Stimulated activated CD4-positive, alpha-beta T cell treated with anti-CD3 and anti-CD28 coated beads, Interleukin-1b, Interleukin-23, amount 100 ng/mL, for 1 hour (primary cell): ENCODE measurements at places on chromosomes 3 and 15.
A peak's percentile ranks its signal among the peaks of the same experiment; 100 is the strongest.

DNA sequence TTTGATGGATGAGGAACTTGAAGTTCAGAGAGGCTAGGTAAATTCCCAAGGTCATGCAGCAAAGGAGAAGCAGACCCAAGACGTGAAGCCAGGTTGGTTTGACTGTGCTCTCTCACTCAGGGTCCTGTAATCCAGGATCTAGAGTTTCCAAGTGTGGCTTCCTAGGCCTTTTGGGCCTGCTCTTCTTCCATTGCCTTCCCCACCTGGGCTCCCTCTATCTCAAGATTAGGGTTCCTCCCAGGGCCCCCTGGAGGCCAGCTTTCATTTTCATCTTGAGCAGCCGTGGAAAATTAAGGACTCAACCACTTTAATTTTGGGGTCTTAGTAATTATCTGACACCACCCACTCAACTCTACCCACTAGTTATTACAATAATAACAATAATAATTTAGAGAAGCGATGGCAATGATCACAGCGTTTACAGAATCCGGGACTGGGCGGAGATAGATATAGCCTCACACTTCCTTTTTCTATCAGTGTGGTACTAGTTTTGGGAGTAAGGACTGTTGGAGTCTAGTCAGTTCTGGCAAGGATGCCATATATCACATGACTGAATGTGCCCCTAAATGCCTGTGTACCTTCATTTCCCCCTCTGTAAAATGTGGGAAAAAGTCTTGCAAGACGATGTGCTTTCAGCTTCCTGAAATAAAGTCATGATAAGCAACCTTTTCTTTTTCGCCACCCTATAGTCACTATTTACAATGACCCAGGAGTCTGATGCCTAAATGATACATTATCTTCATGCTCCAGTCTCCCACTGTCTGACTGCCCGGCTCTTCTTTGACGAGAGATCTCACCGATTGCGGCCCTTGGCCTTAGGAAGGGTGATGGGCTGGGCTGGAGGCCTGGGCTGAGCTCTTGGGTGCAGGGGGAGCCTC, 30.2 kb upstream of the MAGEF1 start:
- DNase-seq = no peak

DNA sequence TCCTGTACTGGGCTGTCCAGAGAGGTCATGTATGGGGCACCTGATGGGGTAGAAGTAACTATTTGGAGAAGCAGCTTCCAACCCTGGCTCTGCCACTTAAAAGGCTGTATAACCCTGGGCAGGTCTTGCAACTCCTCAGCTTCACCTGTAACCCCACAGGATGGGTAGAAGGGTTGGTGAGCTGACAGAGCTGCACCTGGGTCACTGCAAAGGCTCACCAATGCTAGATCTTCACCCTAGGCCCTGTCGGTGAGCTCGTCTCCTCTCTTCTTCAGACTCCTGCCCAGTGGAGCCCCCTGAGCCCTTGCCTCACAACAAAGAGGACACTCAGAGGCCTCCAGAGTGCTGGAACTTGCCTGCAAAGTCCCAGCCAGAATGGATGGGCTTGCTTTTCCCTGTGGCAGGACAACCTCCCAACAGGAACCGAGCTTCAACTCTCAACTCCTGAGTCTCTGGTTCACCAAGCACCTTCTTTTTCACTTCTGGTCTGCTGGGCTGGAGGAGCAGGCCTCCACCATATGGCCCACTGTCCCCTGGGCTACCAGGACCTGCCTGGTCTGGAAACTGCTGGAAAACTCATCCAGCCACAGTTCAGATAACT, 45.9 kb downstream of the XXYLT1 start:
- no peak for DNase-seq

DNA sequence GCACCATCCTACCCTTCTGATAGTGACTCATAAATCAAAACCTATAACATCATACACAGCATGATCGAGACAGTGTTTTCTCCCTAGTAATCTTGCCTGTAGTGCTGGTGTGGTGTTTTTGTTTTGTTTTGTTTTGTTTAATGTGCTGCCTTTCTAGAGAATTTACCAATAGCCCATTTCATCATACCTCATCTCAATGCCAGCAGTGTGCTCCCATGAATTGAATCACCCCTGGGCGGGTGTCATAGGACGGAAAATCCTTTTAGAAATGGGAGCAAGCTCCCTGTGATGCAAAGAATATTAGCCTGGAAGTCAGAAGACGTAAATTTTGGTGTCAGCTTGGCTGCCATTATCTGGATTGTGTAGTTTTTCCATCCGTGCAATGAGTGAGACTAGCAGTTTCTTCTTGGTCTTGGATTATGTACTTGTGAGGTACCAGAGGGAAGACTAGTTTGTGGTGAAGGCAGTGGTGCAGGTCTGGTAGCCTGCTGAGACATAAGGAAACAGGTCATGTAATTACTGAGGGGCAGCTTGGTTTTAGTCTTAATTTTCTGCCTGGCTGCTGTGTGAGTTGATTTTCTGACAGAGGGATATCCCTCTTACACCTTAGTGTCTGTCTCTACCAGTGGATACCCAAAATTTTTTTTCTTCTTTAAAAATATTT, 29.9 kb downstream of the IGSF10 start:
- DNase-seq = no peak

DNA sequence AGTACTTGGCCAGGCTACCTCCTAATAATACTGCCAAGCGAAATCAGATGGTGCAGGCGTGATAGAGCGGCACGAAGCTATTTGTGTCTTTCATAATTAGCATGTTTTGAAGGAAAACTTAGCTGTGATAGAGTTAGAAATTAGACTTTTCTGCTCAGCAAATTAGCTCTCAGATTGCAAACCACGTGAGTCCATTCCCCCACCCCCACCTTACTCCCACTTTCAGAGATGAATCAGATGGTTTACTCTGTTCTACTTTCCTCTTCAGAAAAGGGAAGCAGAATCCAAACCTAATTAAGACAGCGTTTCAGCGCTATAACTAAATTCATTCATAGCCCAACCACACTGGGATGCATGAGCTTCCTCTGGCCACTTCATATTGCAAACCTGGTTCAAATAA, 214.6 kb downstream of the SLCO3A1 start:
- no peak for DNase-seq

DNA sequence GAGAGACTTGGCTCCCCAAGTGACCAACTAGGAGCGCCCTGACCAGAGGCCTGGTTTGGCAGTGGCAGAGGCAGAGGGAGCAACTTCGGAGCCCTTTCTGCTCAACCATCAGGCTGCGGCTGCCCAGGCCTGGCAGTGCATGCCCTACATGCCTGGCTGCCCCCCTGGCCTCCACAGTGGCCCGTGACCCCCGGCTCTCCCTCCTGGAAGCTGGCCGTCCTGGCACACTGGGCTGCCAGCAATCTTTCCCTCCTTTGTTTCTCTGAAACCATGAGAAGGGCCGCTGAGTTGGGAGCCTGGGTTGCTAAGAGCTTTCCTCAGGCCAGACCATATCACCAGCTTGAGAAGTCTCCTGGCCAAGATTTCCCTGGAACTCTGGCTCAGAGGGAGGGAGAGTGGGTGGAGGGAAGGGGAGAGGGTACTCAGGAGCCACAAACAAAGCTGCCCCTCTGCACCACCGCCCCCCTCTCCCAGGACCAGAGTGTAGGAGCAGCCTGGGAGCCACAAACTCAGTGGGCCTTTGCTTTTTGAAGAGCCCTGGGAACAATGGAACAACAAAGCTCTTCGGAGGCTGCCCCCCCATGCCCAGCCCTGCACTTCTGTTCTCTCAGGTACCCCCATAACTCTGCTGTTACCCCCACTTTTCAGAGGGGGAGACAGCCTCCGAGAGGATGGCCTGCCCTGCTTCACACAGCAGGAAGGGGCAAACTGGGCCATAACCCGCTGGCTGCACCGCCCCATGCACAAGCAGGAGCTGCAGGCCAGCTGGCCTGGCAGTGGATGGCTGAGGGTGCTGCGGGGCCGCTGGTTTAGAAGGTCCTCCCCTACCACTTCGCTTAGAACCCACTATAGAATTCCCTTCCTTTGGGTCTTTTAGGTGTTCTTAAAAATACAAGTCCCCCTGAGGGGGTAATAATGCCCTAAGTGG, 11.3 kb downstream of the CORO2B start:
- DNase-seq = no peak

DNA sequence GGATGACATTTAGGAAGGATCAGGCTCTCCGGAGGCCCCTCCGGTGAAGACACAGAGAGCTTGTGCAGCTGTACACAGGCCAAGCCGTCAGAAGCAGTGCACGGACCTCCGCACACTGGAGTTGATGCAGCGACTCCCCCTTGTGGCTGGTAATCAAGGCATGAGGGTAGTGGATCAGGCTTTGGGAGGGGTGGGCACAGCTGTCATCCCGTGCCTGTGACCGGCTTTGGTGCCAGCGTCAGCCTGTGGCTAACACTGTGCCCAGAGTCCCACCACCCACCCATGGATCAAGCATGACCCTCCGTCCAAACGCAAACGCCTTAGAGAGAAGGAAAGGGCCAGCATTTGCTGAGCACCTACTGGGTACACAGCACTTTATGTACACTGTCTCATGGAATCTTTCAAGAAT, 8.2 kb upstream of the GRIP2 start:
- peak; percentile 7 for DNase-seq

DNA sequence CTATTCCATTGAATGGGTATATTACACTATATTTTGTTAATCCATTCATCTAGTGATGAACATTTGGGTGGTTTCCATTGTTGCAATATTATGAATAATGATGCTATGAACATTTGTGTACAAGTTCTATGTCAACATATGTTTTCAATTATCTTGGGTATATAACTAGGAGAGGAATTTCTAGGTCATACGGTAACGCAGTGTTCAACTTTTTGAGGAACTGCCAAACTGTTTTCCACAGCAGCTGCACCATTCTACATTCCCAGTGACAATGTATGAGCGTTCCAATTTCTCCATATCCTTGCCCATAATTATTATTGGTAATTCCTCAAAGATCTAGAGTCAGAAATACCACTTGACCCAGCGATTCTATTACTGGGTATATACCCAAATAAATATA, 24.1 kb upstream of the RORA start:
- no peak for DNase-seq

GRCh38 chr15:29045717-29046116, 159.9 kb downstream of the APBA2 start:
- no peak for DNase-seq

DNA sequence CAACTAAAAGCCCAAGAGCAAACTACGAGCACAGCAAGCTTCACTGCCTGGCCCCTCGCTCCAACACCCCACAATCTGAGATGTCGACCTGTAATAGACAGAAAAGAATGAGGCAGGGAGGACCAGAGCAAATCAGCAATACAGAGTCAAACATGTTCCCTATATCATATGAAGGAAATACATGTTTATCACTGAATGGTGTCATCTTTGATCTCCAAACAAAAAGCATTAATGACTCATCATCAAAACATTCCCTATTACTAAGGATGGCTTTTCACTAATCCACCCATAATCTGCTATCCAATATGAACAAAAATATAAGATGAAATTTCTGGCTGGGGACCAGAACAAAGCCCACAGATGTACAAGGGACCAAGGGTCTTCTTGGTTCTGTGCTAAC, 34.7 kb downstream of the MYO5A start:
- no peak for DNase-seq

DNA sequence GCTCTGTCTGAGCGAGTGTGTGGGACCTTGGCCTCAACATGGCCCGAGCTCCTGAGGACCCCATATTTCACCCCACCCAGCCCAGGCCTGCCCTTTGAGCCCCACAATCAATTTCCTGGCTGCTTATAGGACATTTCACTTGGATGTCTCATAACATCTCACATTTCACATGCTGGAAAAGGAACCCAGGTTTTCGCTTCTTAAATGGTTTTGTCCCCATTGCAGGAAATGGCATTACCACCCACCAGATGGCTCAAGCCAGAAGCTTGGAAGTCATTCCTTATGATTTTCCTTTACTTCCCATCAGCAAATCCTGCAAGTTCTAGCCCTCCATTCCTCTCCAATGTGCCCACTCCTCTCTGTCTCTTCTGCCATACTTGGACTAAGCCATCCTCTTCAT, 14.9 kb downstream of the ITGA11 start:
- DNase-seq = no peak

DNA sequence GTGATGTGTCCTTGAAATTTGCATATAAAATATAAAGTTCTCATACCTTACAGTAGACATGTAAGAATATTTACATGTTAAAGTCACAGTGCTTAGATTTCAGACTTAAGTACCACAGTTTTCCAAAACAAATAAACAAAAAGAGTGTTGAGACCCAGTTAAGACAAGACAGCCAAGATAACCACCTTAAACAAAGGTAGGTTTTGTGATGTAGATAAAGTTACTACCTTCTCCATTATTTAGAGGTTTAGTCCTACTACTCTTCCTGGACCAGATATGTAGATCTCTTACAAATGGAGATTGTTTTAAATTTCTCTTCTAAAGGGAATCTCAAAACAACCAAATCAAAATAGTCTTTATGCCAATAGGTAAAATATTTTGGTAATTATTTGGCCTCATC, 15.7 kb downstream of the OR5H15 start:
- DNase-seq = no peak

GRCh38 chr3:48945891-48946549, 27.4 kb downstream of the ARIH2 start:
- DNase-seq = no peak

DNA sequence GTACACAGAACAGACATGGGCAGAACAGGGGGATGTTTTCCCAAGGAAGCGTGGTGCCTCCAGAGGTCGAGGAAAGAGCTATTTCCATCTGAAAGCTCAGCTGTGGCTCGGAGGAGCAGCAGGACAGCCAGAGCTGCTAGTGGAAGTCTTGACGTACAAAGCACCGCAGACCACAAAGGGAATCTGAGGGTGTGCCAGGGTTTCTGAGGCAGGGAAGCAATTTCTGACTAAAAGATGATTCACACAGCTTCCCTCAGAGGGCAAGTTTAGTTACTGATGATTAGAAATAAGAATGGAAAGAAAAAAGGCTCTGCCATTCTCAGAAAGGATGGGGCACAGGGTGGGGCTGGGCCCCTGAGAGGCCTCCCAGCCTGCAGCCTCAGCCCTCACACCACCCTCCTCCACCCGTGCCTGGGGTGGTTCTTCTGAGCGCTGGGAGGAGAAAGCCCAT, 45.8 kb upstream of the SEC13 start:
- no peak for DNase-seq

DNA sequence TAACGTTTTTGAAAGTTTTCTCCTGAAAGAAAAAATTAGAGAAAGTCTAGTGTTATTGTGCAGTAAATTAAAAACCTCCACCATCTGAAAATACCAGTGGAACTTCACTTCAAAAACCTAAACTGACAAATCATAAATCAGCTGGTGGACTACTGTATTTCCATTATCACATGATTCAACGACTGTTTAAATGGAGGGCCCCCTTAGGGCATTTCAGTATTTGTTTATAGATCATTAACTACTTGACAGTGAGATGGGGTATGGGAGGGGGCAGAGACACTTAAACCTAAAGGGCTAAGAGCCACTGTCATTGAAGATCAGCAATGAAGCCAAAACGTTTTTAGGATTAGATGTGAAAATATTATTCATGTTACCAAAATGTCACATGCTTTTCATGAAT, 8.8 kb upstream of the C15orf61 start:
- DNase-seq = no peak

GRCh38 chr3:140384028-140384771, 293.7 kb upstream of the TRIM42 start:
- DNase-seq = no peak

GRCh38 chr3:172520301-172520831, 2.9 kb downstream of the TNFSF10 start:
- DNase-seq = no peak
